Activated CD8-positive, alpha-beta memory T cell treated with anti-CD3 and anti-CD28 coated beads for 48 hours (primary cell): ENCODE measurements at places on chromosomes 1 and 21.

GRCh38 chr1:92037400-92037799 lies 7.6 kb downstream of the EPHX4 start:
- no peak for DNase-seq

DNA sequence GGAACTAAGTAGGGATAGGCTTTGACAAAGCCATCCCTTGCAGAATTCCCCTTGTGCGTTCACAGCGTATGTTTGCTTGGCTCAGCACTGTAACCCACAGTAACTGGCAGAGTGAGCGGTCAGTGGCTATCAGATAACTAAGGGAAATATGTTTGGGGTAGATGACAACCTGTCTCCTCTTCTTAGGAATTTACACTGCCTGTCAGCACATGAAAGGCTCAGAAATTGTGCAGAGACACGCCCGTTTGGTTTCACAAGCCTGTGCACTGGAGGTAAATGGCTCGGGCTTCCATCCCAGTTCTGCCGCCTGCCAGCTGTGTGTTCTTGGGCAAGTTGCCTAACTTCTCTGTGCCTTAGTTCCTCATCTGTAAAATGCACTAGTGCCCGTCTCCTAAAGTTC lies 101.2 kb downstream of the PRDM2 start:
- DNase-seq = no peak

GRCh38 chr1:112006416-112007025 lies 17.1 kb upstream of the KCND3 start:
- DNase-seq = no peak

DNA sequence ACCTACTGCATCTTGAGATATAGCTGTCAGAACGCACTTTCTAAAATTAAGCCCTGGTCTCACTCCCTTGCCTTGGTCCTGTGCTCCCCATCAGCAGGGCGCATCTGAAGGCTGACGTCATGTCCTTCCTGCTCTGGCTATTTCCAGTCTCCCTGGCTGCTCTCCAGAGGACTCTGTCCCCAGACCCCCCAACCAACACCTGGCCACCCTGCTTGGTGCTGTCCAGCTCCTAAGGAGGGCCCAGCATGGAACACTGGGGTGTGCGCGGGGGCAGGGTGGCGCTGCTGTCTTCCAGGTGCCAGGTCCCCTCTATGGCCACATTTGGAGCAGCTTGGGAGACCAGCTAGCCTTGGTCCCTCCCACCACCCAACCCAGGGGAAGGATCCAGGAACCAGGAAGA lies 8.3 kb downstream of the TNNT2 start:
- DNase-seq = no peak

GRCh38 chr21:16441789-16442188 lies 712.0 kb downstream of the USP25 start:
- no peak for DNase-seq

DNA sequence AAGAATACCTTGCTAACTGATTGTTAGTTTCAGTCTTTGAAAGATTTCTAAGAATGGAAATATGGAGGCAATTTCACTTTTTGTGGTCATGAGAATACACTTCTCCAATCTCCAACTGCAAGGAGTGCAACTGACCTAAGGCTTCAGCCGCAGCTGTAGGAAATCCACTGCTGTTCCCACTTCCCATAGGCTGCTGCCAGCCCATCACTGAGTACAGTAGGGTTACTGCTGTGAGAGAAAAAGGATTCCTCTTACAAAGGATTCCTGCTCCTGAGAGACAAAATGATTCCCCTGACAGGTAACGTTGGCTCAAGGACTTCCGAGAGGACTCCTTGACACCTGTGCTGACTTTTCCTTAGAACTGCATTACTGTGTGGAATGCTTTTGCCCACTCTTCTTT lies 87.4 kb downstream of the ADGRL4 start:
- no peak for DNase-seq

GRCh38 chr1:166999075-166999474 lies 10.0 kb downstream of the MAEL start:
- no peak for DNase-seq
